Stimulated activated CD4-positive, alpha-beta T cell treated with anti-CD3 and anti-CD28 coated beads, Interleukin-4, amount 100 ng/mL, for 4 hours (primary cell): ENCODE measurements at places on chromosomes 7 and 10.

GRCh38 chr7:10940704-10941355, 32.8 kb upstream of the PHF14 start:
- DNase-seq, result no peak

- DNase-seq, result no peak
Measured at GRCh38 chr10:29124864-29125263, 164.0 kb upstream of the LYZL1 start.

DNA sequence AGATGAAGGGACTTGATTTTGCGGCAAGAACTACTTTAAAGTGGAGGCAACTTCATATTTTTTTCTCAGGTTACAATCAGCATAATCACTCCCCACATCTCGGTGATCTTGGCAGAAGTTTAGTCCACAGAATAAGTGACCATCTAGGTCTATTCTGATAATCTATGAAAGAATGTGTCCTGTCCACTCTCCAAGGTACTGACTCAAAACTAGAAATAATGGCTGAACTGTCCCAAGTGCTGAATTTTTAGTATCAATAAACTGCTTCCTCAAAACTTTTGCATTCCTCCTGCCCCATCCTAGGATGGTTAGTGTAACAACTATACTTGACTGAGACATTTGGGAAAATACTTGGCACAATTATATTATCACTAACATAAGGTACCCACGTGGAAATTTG, 10.9 kb upstream of the CHRM2 start:
- no peak for DNase-seq

DNA sequence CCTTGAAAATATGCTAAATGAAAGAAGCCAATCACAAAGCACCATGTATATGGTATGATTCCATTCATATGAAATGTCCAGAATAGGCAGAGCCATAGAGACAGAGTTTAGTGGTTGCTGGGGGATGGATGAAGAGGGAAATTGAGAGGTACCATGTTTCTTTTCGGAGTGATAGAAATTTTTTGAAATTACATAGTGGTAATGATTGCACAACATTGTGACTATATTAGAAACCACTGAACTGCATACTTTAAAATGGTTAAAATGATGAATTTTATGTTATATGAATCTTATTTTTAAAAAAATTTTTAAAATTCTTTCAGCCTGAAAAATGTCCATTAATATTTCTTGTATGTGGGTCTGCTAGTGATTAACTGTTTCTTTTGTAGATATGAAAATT, 26.1 kb downstream of the DNAJC9 start:
- DNase-seq, result no peak

DNA sequence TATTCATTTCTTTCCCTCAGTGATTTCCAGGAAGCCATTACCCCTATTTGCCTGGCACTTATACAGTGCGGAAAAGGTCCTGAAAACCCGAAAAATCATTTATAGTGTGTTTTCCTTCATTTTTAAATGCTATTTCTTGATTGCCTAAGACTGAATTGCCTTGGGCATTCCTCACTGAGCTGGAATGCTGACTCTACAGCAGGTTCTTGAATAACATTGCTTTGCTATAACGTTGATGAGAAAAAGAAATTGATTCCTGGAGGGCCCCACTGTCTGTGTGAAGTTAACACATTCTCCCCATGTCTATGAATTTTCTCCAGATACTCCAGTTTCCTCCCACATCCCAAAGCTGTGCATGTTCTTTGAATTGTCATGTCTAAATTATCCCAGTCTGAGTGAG, 308.5 kb downstream of the EXOC4 start:
- DNase-seq, result no peak

- no peak for DNase-seq
Measured at GRCh38 chr10:85857791-85858190, 508.8 kb downstream of the GRID1 start.

DNA sequence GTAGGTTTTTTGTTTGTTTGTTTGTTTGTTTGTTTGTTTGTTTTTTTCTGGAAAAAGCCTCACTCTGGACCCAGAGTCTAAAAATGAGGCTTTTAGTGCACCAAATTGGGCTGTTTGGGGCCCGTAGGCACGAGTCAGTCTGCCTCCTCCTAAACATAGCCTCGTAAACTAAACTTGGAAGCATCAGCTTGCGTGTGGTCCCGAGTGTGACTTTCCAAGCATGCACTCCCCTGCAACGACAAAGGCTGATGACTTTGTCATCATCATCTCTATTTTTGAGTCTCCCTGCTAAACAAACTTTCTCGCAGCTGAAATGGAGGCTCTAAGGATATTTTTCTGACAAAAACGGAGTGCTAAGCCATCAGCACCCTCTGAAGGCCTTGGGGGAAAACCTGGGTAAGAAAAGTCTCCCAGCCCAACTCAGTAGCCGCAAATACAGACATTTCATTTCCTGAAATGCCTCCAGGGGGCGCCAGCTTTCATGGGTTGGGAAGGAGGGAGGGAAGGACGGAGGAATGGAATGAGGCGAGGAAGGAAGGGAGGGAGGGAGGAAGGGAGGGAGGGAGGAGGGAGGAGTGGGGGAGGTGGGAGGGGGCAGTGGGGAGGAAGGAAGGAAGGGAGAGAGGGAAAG, 245.9 kb downstream of the KCNMA1 start:
- no peak for DNase-seq

- DNase-seq, result no peak
Measured at GRCh38 chr10:131911451-131911850, 10.6 kb downstream of the PPP2R2D start.

DNA sequence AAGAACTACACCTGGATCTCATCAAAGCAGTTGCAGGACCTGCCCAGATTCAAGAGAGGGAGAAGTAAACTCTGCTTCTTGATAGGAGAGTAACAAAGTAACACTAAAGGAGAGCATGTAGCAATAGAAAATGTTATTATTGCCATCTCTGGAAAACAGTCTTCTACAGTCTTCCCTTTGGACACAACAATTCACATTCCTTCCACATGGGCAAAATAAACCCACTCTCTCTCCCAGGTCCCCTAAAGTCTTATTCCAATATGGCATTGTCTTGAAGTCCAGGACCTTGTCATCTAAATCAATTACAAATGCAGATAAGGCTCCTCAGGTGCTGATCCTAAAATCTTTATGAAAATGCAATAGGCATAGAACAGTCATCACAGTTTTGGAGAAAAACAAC, 10.3 kb upstream of the WNT2 start:
- DNase-seq, result no peak

DNA sequence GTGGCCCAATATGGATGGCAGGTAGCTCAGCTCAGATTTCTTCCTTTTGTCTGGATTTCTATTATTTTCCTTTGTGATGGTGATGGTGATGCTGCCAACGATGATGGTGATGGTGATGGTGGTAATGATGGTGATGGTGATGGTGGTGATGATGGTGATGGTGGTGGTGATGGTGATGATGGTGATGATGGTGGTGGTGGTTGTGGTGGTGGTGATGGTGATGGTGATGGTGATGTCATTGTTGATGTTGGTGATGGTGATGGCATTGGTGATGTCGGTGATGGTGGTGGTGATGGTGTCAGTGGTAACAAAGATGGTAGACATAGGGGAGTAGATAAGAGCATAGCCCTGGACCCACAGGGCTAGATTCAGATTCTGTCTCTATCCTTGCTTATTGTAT, 25.4 kb downstream of the TTYH3 start:
- no peak for DNase-seq

DNA sequence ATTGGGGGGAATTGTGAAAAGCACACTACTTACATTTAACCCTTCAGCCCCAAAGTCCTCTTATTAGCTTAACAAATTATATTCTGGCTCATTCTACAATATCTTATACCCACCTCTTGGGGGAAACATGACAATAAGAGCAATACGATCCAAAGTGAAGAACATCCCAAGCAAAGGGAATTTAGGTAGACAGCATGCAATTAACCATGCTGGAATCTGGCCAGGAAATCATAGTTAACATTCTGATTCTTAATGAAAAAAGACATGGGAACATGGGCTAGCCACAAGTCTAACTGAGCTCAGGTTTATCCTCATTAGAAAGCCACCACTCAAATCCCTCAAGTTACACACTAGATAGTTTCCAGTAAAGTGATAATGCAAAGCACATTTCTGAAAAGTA, 241.9 kb upstream of the SLC26A5 start:
- DNase-seq, result no peak
